ENCODE measurements at places on chromosomes 4 and X.

GRCh38 chr4:7328913-7329638, 105.7 kb downstream of the PSAPL1 start:
- no peak for DNase-seq

GRCh38 chr4:16677001-16677944, 221.2 kb downstream of the LDB2 start:
- no peak for DNase-seq

GRCh38 chr4:58274553-58274952, 1164.4 kb upstream of the IGFBP7 start:
- no peak for DNase-seq

- DNase-seq: no peak
These were observed 70.0 kb downstream of the EVC2 start for GRCh38 chr4:5638316-5638715.

DNA sequence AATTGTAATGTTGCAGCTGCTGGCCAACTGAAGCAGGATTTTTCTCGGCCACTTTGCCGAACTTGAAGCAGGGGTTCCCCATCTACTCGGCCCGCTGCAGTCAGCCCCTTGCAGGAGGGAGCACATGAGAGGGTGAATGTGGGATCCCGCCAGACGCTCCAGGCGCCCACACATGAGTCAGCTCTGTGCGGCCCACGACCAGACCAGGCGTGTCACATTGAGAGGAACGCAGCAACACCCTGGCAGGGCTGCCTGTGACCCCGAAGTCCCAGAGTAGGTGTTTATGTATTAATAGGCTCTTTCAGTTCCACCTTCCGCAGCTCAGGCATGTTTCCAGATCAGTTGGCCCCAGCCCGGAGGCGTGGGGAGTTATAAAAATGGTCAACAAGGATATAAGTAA, 344.7 kb upstream of the PABPC4L start:
- no peak for DNase-seq

DNA sequence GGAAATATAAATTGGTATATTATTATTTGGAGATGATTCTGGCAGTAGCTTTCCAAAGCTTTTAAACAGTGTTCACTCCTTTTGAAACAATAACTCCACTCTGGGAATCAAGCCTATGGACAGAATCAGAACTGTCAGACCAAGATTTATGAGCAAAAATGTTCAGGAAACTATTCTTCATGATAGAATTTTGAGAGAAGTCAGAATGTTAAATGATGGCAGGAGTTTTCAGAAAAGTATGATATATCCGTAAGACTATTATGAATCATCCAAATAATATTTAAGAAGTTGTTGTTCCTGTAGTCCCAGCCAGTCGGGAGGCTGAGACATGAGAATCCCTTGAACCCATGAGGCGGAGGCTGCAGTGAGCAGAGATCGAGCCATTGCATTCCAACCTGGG, 50.5 kb upstream of the ADGRG2 start:
- DNase-seq: no peak

DNA sequence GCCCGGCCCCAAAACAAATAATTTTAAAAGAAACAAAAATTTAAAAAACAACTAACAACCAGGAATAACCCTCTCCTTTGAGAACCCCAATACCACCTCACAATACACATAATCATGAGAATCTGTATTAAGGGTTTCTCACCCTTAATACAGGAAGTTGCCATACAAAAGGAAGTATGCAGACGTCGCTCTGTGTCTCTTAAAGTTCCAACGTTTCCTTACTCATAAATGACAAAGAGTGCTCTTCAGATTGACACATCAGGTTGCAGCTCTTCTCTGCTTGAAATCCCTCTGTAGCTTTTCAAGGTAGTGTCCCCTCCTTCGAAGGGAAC, 73.9 kb upstream of the IRF2 start:
- DNase-seq: no peak

DNA sequence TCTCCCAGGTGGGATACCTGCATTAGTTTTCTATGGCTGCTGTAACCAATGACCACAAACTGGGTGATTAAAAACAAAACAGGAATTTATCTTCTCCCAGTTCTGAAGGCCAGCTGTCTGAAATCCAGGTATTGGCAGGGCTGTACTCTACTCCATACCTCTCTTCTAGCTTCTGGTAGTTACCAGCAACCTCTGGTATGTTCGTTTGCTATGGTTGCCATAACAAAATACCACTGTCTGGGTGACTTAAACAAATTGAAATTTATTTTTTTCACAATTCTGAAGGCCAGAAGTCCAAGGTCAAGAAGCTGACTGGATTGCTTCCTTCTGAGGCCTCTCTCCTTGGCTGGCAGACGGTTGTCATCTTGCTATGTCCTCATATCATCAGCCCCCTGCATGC, 642.1 kb upstream of the TENM3 start:
- DNase-seq: no peak

DNA sequence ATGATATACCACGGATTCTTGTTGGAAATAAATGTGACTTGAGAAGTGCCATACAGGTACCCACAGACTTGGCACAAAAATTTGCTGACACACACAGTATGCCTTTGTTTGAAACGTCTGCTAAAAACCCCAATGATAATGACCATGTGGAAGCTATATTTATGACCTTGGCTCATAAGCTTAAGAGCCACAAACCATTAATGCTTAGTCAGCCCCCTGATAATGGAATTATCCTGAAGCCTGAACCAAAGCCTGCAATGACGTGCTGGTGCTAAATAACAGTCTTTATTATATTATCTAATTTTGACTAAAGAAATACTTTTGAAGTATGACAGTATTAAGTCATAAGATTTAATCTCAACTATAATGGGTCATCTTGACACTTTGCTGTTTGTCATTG, 18.9 kb downstream of the RAB33B start:
- DNase-seq: no peak

DNA sequence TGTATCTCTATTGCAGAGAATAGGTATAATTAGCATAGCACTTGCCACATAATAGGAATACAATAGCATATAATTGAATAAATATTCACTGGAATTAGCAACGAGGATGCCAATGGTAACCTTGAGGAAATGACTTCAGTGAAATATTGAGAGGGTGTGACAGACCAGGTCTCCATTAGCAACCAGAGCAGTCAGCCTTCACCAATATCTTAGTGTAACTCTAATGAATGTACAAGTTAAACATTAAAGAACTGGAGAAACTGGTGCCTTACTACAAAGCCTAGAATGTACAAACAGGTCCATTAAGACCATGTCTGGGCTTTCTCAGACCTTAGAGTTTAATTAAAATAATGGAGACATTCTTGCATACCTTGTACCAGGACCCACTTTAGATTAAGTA, 143.0 kb downstream of the MAGEB17 start:
- DNase-seq: no peak

DNA sequence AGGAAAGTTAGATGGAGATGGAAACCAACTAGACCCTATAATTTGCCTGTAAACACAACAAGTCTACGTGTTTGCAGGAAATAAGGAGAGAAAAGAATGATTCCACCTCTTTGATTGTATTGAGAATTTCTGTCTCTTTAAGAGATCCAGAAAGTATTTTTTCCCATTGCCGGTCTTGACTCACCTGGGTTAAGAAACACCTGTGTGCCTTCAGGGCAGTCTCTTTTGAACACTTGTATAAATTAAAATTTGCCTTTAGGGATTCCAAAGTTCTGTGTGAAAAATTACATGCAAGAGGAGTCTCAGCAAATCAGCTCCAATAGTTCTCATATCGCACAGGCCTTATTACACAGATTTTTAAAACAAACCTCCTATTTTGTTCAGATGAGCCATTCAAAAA, 46.0 kb upstream of the SMAD1 start:
- no peak for DNase-seq

DNA sequence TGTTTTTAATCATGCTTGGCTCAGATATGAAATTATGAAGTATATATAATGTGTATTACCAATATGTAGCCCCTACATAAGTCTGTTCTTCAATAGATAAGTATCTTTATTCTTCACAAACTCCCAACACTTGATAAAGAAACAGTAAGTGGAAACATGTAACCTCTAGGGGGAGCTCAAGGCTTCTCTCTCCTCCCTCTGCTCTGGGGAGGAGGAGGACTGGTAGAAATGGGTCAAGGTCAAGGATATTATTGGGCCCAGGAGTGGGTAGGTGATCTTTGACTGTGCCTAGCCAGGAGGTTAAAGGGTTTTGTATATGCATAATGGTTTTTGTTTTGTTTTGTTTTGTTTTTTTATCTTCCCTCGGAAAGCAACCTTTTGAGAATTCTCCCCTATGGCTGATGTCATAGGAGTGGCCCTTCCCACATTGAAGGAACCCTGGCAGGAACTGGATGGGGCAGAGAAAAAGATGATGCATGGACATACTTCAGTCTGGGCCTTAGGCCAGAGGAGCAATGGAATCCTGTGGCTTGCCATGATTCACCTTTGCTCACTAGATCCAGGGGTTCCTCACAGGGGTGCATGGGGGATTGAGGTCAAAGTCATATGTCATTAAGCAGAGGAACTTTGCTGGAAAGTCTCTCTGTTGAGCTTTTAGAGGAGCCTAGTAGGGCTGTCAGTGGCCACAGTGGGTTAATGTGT, 460.3 kb downstream of the MID1IP1 start:
- DNase-seq: no peak
